ENCODE measurements at places on chromosomes 16 and 17.

DNA sequence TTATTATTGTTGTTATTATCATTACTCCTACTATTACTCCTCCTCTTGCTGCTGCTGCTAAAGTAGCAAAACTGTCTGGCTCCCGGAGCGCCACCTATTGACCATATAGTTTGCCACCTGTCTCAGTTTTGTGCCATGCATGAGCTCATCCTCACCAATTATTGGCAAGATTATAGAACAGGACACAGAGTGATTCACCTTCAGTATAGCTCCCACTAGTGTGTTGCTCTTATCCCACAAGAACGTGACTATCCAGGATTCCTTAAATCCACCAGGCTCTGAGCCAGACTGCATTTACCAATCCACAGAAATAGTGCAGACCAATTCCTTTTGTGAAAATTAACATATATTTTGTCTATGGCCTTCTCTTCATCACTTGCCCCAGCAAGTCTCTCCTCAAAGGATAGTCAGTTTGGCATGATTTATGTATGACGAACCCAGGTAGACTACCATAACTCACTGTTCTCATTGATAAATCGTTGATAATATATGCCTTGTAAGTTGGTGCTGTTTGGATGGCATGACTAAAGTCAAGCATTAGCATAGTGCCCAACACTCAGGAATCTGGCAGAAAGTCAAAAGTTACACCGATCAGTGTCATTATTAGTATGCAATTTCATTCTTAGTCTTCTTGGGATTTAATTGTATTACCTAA lies 405.5 kb upstream of the HSBP1 start:
- no peak for DNase-seq

- DNase-seq, result no peak
Measured at GRCh38 chr17:3917391-3917931, 1.2 kb upstream of the P2RX1 start.

GRCh38 chr17:45170931-45171337 lies 9.3 kb downstream of the HEXIM2 start:
- DNase-seq, result no peak

- no peak for DNase-seq
Measured at GRCh38 chr17:16463358-16464302, 28.4 kb downstream of the LRRC75A start.

DNA sequence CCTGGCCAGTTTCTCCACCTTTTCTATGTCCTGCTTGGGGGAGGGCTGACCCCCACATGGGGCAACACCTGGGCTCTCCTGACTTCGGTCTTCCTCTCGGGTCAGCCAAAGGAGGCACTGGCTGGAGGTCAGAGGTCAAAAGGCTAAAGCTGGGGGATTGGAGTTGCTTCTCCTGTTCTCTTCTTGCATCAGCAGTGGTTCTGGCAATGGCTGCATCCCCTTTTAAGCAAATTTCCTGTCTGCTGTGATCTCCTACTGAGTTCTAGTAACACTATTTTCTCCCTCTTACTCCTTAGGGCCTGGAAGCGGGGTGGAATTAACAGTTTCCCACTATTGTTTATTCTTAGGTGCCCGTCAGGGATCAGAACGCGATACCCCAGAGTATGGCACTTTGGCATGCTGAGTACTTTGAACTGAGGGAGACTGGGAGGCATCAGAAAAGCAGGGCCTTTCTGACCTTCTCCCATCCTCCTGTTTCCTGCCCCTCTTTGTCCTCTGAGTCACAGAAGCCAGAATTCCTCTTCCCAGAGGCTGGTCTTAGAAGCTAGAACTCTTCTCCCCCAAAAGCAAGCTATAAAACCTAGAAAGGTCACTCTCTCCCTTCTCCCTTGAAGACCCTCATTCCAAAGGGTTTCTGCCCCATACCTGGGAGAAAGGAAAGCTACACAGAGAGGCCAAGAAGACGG lies 268.2 kb downstream of the STX8 start:
- no peak for DNase-seq

GRCh38 chr16:66834746-66835145 lies 4.0 kb upstream of the NAE1 start:
- no peak for DNase-seq

DNA sequence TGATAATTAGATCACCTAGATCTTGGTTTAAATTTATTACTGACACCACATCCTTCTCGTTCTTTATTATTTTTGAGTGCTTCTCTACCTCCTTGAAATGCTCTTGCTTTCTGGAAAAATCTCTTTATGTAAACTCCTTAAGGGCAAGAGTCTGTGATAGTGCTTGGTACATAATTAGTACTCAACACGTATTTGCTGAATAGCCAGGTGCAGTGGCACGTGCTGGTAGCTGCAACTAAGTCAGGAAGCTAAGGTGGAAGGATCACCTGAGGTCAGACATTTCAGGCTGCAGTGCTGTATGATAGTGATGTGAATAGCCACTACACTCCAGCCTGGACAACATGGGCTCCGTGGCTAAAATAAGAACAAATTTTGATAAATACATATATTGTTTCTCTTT lies 63.0 kb downstream of the PPM1E start:
- DNase-seq, result no peak

GRCh38 chr17:21162394-21162775 lies 35.6 kb downstream of the DHRS7B start:
- DNase-seq, result no peak

DNA sequence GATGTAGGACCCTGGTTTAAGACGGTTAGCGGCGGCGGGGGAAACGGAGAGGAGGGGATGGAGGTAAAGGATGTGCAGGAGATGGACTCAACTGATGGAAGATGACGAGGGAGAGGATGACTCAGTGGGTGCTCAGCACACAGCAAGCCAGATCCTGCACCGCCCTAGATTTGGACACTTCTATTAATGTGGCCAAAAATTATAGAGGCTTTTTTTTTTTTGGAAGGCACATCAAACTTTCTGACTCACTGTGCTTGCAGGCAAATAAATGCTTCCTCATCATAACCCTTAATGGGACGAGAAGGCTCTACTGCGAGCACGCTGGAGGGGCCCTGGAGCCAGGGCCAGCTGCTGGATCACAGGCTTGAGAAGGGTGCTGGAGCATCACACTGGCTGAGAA lies 36.0 kb downstream of the RTN4RL1 start:
- DNase-seq, result no peak

GRCh38 chr17:6696906-6697305 lies 16.3 kb downstream of the SLC13A5 start:
- DNase-seq, result no peak

GRCh38 chr17:82298538-82299421 lies 18.6 kb downstream of the CD7 start:
- no peak for DNase-seq

GRCh38 chr17:13541032-13541480 lies 60.7 kb downstream of the HS3ST3A1 start:
- DNase-seq, result no peak

DNA sequence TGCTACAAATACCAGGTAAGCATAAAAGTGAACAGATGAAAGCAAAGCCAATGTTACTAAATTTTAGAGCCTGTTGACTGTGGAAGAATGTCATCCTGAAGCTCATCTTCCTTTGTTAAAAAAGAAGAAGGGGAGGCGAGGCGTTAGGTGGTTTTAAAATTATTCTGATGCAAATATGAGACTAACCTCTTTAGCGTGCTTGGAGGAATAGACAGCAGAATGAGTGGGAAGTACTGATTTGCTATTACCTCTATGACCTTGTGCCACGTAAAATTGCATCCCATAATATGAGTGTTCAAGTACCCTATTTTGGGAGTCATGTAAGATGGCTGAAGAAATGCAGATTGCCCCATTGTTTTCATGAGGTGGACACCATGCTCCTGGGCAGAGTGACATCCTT lies 95.7 kb downstream of the ELAC2 start:
- DNase-seq, result no peak

GRCh38 chr16:73891129-73891542 lies 405.5 kb upstream of the PSMD7 start:
- no peak for DNase-seq

DNA sequence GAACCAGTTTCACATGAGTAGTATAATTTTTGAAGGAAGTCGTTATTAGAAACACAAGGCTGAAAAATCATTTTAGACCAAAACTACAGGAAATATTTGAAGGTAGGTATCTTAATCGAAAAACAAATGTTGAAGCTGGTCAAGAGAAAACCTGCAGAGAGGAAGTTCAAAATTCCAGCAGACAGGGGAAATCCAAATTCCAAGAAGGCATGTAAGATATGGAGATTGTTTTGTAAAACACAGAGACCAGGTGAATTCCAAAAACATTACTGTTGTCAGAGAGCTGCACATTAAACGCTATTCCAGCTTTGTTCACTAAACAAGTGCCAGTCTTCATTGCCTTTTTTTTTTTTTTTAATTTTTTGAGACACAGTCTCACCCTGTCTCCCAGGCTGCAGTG lies 38.4 kb downstream of the ADAMTS18 start:
- no peak for DNase-seq

GRCh38 chr17:58351182-58351581 lies 819 bp downstream of the SUPT4H1 start:
- no peak for DNase-seq

- DNase-seq, result no peak
Measured at GRCh38 chr16:10988164-10988803, 43.9 kb downstream of the CLEC16A start.

DNA sequence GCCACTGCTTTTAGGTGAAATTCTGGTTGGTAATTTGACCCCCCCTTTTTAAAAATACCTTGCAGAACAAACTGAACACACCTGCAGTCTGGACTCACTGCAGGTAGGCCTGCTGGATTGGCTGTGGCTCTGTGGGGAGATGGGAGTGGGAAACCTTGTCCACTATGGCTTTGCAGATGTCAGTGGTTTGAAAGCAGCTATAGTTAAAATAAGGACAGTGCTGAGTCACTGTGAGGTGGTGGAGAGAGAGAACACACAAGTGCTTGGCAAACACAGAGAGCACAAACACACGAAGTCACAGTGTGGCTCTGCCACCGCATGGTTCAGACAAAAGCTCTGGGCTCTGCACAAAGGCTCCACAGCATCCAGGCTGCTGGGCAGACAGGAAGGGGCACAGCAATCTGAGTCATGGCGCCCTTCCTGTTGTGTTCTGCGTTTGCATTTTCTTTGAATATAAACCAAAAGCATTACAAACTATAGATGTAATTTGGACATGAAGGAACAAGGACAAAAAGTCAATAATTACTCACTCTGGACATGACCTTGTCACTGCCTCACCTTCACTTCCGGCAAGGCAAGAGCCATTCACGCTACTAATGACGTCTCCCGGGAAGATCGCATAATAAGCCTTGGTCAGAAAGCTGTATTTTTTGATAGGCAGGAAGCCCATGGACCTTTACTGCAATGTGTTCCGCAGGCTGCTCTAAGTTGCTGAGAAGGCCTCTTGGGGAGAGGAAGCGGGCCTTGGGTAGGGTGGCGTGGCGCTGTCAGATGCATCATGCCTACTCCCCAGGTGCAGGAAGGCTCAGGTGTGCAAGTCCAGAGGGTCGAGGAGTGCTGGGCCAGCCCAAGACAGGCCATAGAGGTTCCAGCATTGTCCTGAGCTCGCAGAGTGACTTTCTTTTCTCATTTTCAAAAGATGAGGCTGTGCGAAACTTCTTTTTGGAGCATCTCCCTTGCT lies 60.1 kb upstream of the MED9 start:
- no peak for DNase-seq

DNA sequence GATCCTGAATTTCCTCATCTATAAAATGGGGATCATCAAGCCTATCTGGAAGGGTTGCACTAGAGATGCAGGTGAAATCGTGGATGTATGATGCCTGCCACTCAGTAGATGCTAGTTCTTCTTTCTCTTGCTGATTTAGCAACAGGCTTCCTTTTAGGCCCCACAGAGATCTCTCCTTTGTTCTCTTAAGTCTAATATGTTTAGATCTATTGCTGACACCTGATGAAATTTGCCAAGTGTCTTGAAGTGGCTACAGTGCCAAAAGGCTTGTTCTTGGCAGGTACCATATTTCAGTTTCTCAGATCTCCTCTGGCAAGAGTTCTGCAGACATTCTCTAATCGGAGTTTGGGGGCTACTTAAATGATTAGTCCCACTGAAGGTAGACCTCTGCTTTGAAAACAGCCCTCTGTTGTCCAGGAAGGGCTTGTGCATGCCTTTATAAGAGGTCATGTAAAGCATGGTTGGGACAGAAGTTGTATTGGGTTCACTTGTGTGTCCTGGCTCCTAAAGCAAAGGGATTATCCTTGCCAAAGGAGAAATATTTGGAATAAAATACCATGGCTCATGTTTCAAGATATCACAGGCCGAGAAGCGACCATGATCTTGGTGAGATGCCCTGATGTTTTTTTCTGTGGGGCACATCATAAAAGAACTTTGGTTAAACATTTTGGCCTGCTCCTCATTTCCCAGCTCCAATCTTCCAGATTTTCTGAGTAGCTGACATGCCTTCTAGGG lies 234.0 kb downstream of the MSI2 start:
- no peak for DNase-seq

- no peak for DNase-seq
Measured at GRCh38 chr17:4354862-4355514, 11.5 kb downstream of the UBE2G1 start.

GRCh38 chr17:81194225-81194760 lies 28.3 kb upstream of the AATK start:
- DNase-seq, result no peak

- DNase-seq, result no peak
Measured at GRCh38 chr17:7549401-7550055, 670 bp downstream of the TNFSF12 start.

- no peak for DNase-seq
Measured at GRCh38 chr17:66787914-66788313, 47.0 kb upstream of the CACNG5 start.

DNA sequence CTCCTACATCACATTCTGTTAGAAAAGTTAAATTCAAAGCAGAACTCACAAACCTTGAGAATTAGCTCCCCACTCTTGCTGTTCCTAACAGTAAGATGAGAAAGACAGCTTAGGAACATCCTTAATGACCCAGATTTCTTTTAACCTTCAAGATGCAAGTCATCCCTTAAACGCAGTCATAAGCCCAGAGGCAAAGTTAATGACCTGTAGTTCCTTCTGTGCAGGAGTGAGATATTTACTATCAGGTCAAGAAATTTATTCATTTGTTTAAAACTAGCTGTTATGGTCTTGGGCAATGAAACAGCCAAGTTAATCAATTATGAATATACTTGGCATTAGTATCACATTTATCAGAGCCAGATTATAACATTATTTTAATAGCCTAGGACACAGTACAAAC lies 37.1 kb downstream of the NXPH3 start:
- DNase-seq, result no peak

DNA sequence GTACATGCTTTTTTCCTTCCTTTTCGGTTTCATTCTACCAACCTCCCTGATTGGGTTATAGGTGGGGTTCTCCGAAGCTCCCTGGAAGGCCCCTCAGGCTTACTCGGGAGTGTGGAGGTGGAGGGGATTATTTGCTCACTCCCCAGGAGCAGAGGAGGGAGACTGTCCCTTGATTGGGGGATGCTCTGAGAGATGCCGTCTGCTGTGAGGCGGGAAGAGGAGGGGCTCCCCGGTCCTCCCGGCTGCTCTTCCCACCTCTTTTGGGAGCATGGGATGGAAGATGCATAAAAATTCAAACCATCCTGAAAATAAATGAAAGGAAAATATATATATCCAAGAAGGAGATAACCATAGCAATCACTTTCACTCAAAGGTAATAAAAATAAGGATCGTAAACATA lies 16.1 kb upstream of the RPTOR start:
- DNase-seq, result no peak

Measured in activated naive CD8-positive, alpha-beta T cell treated with anti-CD3 and anti-CD28 coated beads, Interleukin-2, amount 50 U/mL, for 16 hours (primary cell).